ENCODE measurements at places on chromosomes 1 and 21. TPM values are rescaled to one million over a fixed set of nuclear protein-coding genes. Genes with fewer than 3 reads are reported as not detected.

The AGMAT gene
- total RNA-seq = not detected

The LMX1A gene
- total RNA-seq = 0.84 TPM

The WNT4 gene
- total RNA-seq = not detected

The CFHR3 gene
- 3.0 TPM for total RNA-seq

The GUK1 gene
- 514 TPM for total RNA-seq

The TSPAN1 gene
- total RNA-seq = 3.0 TPM

The AUNIP gene
- total RNA-seq = not detected

The TMEM54 gene
- 41.4 TPM for total RNA-seq

The RNF207 gene
- 40.8 TPM for total RNA-seq

The HSD3B2 gene
- not detected for total RNA-seq

The S100A7 gene
- total RNA-seq = not detected

The ENO1 gene
- total RNA-seq = 373 TPM

The SMCP gene
- not detected for total RNA-seq

The PAX7 gene
- total RNA-seq = not detected

GRCh38 chr1:151534662-151535278, 5.3 kb upstream of the TUFT1 start:
- no peaks in the 10 kb centered on the region for H3K36me3 ChIP-seq
- no peaks in the 10 kb centered on the region for H3K27me3 ChIP-seq
- DNase-seq = peak; percentile 90
- H3K4me1 ChIP-seq = no peaks in the 10 kb centered on the region

- no peaks in the 10 kb centered on the region for H3K36me3 ChIP-seq
- no peaks in the 10 kb centered on the region for H3K27me3 ChIP-seq
- H3K27ac ChIP-seq = no peak overlapping the region
- no peak for DNase-seq
- H3K4me1 ChIP-seq = no peaks in the 10 kb centered on the region
These were observed 19.5 kb downstream of the DYRK3 start for GRCh38 chr1:206654828-206655227.

- DNase-seq = no peak
- peaks cover 3% of the 10 kb centered on the region for H3K36me3 ChIP-seq
- H3K4me3 ChIP-seq = no peak overlapping the region
These were observed 7.3 kb downstream of the SCYL3 start for GRCh38 chr1:169886422-169886821.

DNA sequence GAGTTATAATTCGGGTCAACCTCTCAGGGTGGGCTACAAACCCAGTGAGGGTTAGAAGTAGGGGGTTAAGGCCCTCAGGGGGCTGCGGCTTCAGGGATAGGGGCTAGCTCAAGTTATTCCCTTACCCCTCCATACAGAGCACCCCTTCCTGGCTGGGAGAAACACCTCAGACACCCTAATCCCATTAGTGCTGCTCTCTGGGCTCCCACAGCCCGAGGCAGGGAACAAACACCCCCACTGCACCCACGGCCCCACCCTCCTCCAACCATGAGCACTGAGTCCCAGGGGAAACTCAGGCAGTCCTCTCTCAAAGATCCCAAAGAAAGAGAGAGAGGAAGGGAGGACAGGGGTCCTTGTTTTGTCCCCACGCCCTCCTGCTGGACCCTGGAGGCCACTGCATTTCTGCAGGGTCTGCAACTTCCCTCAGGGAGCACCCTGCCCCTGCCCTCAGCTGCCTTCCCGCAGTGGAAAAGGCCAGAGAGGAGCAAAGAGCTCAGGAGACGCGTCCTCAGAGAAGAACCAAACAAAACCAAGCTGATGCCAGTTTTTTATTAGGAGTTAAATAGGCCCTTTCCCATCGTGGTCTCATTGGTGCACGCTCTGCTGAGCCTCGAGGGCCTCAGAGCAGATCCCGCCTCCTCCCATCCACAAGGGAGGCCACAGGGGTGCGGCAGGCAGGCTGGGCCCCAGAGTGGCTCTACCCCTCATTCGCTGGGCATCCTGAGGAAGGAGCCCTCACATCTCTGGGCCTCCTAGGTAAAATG, 1.4 kb upstream of the S100A4 start:
- H3K4me1 ChIP-seq = peaks cover 84% of the 10 kb centered on the region
- H3K27ac ChIP-seq = peak overlapping the region; percentile 97
- no peak for DNase-seq
- no peaks in the 10 kb centered on the region for H3K27me3 ChIP-seq
- no peak overlapping the region for H3K4me3 ChIP-seq

DNA sequence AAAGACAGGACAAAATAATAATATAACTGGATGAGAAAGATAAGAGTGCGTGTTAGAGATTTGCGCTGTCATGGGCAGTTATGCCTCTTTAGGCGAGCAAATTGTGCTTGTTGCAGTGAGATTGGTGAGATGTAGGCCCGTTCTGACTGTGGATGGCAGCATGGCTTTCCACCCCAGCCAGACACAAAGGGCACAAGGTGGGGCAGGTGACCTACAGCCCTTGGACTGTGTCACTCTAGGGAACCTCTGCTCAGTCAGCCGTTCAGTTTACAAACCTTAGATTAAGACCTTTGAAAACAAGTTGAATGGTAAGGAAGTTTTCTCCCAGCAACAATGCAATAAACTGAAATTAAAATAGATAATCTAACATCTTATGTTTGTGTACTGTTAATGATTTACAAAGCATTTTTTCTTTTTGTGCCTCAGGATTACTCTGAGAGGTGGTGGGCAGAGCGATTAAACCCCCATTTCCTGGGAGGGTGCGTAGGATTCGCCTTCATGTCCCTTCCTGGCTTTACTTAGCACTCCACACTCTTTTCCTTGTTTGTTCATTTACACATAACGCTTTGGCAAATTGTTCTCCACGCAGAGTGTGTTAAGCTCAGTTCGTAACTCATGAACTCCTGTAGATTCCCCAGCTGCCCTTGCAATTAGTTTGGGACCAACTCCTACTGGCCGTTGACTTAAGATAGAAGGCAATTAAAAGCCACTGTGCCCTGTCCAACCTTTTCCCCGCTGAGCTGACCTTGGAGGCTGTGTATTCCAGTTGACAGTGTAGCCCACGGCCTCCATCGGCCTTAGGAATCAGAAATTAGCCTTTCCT, 58.1 kb upstream of the IGSF5 start:
- no peak overlapping the region for H3K27ac ChIP-seq
- H3K27me3 ChIP-seq = no peaks in the 10 kb centered on the region
- no peak overlapping the region for H3K4me3 ChIP-seq
- no peak for DNase-seq
- no peaks in the 10 kb centered on the region for H3K36me3 ChIP-seq
- H3K4me1 ChIP-seq = no peaks in the 10 kb centered on the region

DNA sequence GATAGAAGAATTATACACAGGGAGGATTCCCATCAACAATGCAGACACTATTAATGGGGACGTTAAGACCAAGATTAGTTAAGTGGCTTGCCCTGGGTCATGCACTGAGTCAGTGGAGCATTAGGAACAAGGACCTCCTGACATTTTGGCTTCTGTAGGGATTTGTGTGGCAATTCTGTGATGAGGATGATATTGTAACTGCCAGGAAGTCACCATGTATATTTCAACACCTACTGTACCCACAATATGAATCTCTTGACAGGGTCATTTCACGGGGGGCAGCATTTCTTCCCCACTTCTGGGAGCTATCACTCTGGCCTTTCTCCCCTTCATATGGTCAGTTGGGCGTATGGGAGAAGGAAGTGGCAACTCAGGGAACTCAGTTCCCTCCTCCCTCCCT, 134.9 kb downstream of the RUNX1 start:
- H3K27ac ChIP-seq = no peak overlapping the region
- DNase-seq = no peak
- H3K27me3 ChIP-seq = no peaks in the 10 kb centered on the region
- no peaks in the 10 kb centered on the region for H3K4me1 ChIP-seq

DNA sequence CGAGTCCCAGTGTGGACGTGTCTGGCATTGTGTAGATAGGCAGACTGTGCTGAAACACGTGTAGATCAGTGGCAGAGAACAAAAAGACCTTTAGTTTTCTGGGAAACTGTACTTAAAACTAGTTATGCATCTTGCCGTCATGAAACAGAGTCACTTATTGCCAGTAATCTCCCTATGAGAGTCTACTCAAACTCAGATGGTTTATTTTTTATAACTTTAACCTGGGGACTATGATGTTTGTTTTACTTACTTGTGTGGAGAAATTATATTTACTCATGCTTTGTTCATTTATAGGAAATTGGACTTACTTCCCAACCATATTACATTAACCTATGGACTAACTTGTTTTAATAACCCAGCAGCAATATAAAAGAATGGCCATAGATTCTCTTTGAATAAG, 54.1 kb upstream of the ABCG1 start:
- DNase-seq = no peak
- no peaks in the 10 kb centered on the region for H3K36me3 ChIP-seq
- no peak overlapping the region for H3K27ac ChIP-seq
- H3K4me3 ChIP-seq = no peak overlapping the region

- H3K27me3 ChIP-seq = no peaks in the 10 kb centered on the region
- H3K27ac ChIP-seq = no peak overlapping the region
- no peaks in the 10 kb centered on the region for H3K36me3 ChIP-seq
- DNase-seq = no peak
- no peak overlapping the region for H3K4me3 ChIP-seq
- H3K4me1 ChIP-seq = no peaks in the 10 kb centered on the region
These were observed 24.1 kb downstream of the MROH9 start for GRCh38 chr1:170959385-170959784.

- no peaks in the 10 kb centered on the region for H3K27me3 ChIP-seq
- peak overlapping the region; percentile 25 for H3K27ac ChIP-seq
- DNase-seq = no peak
- H3K4me3 ChIP-seq = no peak overlapping the region
These were observed 37.0 kb downstream of the IL6R start for GRCh38 chr1:154442006-154442740.

DNA sequence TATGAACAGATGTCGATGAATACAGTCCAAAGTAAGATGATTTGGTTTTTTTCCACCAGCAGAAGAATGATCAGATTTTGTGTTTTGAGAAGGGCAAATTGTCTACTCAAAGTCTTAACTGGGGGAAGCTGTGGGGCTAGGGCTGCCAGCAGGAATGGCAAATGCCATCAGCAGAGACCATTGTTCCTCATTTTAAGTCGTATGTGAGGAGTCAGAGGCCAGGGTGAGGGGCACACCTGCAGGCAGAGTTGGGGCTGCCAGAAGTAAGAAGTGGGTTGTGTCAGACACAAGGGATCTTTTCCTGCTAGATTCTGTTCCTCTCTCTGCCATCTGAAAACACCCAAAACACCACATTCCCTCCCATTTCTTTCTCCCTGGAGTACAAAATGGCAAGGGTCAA, 8.7 kb downstream of the PARK7 start:
- no peak for DNase-seq
- H3K4me1 ChIP-seq = no peaks in the 10 kb centered on the region
- H3K27me3 ChIP-seq = no peaks in the 10 kb centered on the region
- H3K36me3 ChIP-seq = peaks cover 81% of the 10 kb centered on the region
- no peak overlapping the region for H3K4me3 ChIP-seq

DNA sequence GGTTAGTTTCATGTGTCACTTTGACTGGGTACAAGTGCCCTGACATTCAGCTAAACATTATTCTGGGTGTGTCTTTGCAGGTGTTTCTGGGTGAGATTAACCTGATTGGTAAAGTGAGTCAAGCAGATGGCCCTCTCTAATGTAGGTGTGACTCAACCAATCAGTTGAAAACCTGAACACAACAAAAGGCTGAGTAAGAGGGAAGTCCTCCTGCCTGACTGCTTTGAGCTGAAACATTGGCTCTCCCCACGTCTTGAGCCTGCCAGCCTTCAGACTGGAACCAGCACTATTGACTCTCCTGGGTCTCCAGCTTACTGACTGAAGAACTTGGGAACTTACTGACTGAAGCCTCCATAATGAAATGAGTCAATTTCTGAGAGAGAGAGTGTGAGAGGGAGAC, 70.0 kb upstream of the C21orf91 start:
- no peak for DNase-seq
- no peak overlapping the region for H3K27ac ChIP-seq
- H3K36me3 ChIP-seq = no peaks in the 10 kb centered on the region
- no peaks in the 10 kb centered on the region for H3K4me1 ChIP-seq

- H3K27ac ChIP-seq = peak overlapping the region; percentile 93
- no peak for DNase-seq
- H3K4me3 ChIP-seq = peak overlapping the region; percentile 100
- no peaks in the 10 kb centered on the region for H3K27me3 ChIP-seq
- peaks cover under 1% of the 10 kb centered on the region for H3K36me3 ChIP-seq
These were observed 1.2 kb upstream of the CPT2 start for GRCh38 chr1:53195246-53196016.

- H3K36me3 ChIP-seq = no peaks in the 10 kb centered on the region
- H3K27me3 ChIP-seq = no peaks in the 10 kb centered on the region
- no peak overlapping the region for H3K4me3 ChIP-seq
- no peaks in the 10 kb centered on the region for H3K4me1 ChIP-seq
- no peak overlapping the region for H3K27ac ChIP-seq
These were observed 29.1 kb upstream of the C21orf91 start for GRCh38 chr21:17848228-17848627.

DNA sequence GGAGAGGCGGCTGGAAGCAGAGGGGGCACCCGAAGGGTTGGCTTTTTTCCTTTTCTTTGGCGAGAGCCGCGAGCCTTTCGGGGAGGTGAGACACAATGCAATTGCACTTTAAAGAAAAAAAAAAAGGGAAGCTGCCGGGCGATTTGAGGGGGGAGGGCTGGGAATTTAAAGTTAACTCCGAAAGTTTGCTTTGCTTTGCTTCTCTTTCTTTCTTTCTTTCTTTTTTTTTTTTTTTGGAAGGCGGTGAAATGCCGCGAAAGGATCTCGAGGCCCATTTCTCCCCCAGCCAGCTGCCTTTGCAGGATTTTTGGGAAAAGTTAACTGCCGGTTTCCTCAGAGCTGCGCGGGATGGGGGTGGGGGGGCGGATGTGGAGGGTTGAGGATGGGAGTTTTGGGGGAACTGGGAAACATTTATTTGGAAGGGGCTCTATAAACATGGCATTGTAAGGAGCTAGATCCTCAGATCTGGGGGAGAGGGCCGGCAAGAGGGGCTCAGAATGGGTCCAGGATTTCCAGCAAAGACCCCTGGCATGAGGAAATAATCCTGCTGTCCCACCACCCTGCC, 997 bp downstream of the ZNF362 start:
- peak overlapping the region; percentile 83 for H3K27ac ChIP-seq
- H3K4me3 ChIP-seq = peak overlapping the region; percentile 89
- H3K27me3 ChIP-seq = no peaks in the 10 kb centered on the region
- DNase-seq = no peak

- H3K4me1 ChIP-seq = no peaks in the 10 kb centered on the region
- H3K4me3 ChIP-seq = no peak overlapping the region
- H3K27ac ChIP-seq = no peak overlapping the region
- H3K36me3 ChIP-seq = no peaks in the 10 kb centered on the region
- H3K27me3 ChIP-seq = peaks cover 3% of the 10 kb centered on the region
- DNase-seq = no peak
These were observed 47.6 kb upstream of the LRP8 start for GRCh38 chr1:53375440-53375839.

GRCh38 chr1:179786815-179787685, 44.0 kb downstream of the FAM163A start:
- no peak overlapping the region for H3K27ac ChIP-seq
- H3K4me3 ChIP-seq = no peak overlapping the region
- no peaks in the 10 kb centered on the region for H3K27me3 ChIP-seq
- DNase-seq = no peak
- H3K36me3 ChIP-seq = no peaks in the 10 kb centered on the region
- no peaks in the 10 kb centered on the region for H3K4me1 ChIP-seq
